CD4-positive, alpha-beta T cell treated with Interleukin-2 at 100 ng/mL for 4 hours (primary cell): ENCODE measurements at places on chromosomes 5 and 9.

DNA sequence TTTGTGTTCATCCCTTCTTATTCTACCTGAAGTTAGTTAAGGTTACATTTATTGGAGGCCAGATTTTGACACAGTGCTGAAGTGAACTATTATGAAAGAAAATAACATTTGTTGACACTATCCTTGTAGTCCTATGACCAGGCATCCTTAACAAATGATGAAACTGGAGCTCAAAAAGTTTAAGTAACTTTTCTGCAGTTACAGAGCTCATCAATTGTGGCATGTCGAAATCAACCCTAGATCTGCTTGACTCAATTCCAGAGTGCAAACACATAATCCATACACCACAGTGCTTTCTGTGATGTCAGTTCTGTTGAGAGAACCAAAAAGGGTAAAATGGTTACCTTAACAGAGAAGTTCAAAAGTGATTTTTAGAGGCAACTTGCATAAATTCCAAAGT is 28.6 kb downstream of the KCNN2 start:
- no peak for DNase-seq

- DNase-seq = no peak
These were observed 54.4 kb upstream of the CTSL start for GRCh38 chr9:87671478-87671877.

DNA sequence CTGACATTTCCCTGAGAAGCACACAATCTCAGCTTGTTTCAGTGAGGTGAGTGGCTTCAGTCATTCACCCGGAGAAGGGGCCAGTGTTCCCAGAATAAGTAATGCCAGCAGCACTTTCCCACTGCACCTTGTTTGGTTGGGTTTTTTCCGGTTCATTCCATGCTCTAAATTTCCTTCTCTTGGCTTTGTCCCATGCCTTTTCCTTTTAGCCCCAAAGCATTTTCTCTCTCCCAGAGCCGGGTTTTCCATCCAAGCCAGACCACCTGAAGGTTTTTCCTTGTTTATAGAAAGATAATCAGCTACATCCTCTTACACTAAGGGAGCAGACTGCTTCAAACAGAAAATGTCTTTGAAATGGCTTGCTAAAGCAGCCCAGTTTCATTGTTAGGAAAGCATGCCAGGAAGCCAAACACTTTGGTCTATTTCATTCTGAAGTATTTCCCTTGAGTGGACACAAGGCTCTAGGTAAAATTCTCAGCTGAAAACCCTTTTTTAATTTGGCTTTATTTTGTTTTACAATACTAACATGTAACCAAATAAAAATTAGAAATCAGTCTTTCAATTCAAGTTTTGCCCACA is 501.6 kb downstream of the DTWD2 start:
- DNase-seq = no peak

DNA sequence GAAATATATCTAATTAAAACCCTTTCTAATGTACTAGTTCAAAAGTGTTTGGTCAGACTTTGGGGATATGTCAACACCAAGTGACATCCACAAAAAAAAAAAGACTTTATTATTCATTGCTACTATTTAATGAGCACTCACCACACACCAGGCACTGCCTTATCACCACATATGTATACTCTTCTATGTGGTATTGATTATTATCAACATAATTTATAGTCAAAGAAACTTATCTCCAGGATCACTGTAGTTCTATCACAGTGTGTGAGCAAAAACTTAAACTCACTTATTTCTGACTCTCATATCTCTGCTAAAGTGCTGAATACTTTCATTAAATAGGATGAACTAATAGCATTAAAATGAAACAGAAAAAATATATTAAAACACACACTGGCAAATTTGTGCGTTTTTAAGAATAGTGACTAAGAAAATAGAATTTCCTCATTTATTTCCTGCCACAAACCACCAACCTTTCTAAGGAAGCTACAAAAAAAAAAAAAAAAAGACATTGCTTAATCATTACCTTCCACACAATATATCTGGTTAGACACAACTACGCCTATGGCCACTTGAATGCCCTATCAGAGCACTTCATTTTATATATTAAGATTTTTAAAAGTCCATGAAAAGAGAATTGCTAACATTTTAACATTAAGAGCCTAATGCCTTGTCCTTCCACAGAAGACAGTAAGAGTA is 12.8 kb downstream of the SLCO4C1 start:
- no peak for DNase-seq
